ENCODE measurements at places on chromosomes 5 and 9. TPM values are rescaled to one million over a fixed set of nuclear protein-coding genes. Genes with fewer than 3 reads are reported as not detected.

The RPL37 gene
- 1,774 TPM for total RNA-seq

The HEMGN gene
- total RNA-seq = not detected

The PCDHGA3 gene
- 0.33 TPM for total RNA-seq

The COL27A1 gene
- total RNA-seq = 3.1 TPM

The OLFM1 gene
- 0.39 TPM for total RNA-seq

The EXD3 gene
- 3.6 TPM for total RNA-seq

The GFI1B gene
- total RNA-seq = under 0.01 TPM

The PPP3R2 gene
- not detected for total RNA-seq

The AP3B1 gene
- 69.6 TPM for total RNA-seq

The LRRC19 gene
- not detected for total RNA-seq

The OR1Q1 gene
- total RNA-seq = not detected

The C9orf153 gene
- total RNA-seq = not detected

The IRX2 gene
- 48.2 TPM for total RNA-seq

The SPATA31A7 gene
- not detected for total RNA-seq

The SCGB3A2 gene
- not detected for total RNA-seq

The WDR31 gene
- total RNA-seq = 1.7 TPM

The KIF4B gene
- under 0.01 TPM for total RNA-seq

The CATSPER3 gene
- not detected for total RNA-seq

The SPATA31A3 gene
- not detected for total RNA-seq

The NIM1K gene
- 0.33 TPM for total RNA-seq

The TLX3 gene
- total RNA-seq = not detected

The PLCXD3 gene
- 0.11 TPM for total RNA-seq

The DBH gene
- total RNA-seq = not detected

The PCDHA7 gene
- total RNA-seq = 0.54 TPM

The GADD45G gene
- 51.4 TPM for total RNA-seq

The CCDC171 gene
- total RNA-seq = 1.7 TPM

The EIF4EBP3 gene
- 0.87 TPM for total RNA-seq

The GPR21 gene
- 3.5 TPM for total RNA-seq

The CCL19 gene
- total RNA-seq = not detected

The LCN12 gene
- not detected for total RNA-seq

The SLC38A9 gene
- 63.1 TPM for total RNA-seq

The LAMC3 gene
- total RNA-seq = 0.39 TPM

The ENTPD2 gene
- total RNA-seq = not detected

Data from placental epithelial cell (primary cell).